ENCODE measurements at places on chromosomes 2 and 18.

DNA sequence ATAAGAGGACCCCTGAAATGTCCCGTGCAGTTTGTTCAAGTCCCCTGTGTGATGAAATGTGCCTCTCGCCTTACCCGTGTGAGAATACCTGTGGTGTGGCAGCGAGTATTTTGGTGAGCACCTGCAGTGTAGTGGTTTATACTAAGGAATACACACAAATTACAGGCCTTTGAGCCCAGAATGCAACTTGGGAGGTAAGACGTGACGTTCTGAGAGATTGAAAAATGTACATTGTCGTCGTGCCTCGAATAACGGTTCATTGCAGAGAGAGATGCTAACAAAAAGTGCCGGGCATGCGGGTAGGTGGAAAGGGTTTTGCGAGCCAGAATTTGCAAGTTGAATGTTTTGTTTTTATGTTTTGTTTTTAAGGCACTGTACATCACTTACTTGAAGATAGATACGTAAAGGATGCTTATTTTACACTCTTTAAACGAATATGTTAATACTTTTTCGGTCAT lies 867 bp downstream of the RBBP8 start:
- no peak for DNase-seq

DNA sequence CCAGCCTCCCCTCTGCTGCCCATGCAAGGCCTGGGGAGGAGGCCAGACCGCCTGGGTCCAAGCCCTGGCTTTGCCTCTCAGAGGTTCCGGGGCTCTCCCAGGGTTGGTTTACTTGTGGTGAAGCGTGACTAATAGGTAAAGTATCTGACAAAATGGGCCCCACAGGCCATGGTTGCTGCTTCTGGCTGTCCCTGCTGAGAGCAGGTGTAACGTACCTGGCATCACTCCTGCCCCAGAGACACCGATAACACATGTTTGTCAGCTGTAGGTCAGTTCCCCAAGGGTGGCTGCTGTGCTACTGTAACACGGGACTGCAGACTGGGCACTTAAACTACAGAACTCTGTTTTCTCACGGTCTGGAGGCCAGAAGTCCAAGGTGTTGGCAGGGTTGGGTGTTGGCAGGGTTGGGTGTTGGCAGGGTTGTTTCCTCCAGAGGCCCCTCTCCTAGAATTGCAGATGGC lies 34.1 kb downstream of the ODC1 start:
- no peak for DNase-seq

DNA sequence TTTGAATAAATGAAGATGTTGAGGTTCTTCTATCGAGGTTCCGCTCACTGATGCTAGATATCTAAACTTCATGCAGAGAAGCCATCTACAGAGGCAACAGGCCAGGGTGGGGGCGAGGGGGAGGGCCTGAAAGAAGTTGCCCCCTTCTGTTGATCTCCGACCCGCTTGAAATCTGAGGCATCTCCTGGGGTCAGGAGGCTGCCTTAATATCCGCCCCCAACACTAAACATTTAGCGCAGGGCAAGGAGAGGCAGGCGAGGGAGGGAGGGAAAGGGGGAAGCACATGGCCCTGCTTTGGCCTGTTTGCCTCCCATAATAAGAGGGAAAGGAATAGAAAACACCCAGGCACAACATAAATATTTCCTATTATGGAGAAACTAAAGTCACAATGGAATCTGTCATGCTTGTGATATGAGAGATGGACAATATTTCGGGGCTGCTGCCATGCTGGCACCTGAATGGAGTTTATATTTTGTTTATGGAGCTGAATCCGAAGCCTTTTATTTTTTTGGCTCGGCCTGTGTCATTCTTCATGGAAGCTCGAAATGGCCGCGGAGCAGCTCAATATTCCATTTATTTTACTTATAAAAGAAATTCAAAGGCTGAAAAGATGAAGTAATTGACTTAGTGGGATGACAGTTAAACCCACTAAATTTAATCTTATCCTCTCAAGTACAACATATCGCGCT lies 221.1 kb downstream of the INSIG2 start:
- no peak for DNase-seq

GRCh38 chr2:195428673-195429072 lies 228.4 kb upstream of the SLC39A10 start:
- DNase-seq = no peak

- DNase-seq = no peak
These were observed 78.4 kb downstream of the ARHGEF4 start for GRCh38 chr2:130915149-130915548.

GRCh38 chr2:164252568-164253287 lies 368.6 kb downstream of the GRB14 start:
- no peak for DNase-seq

- no peak for DNase-seq
These were observed 86.1 kb downstream of the SLC4A10 start for GRCh38 chr2:161710131-161710915.

GRCh38 chr18:62452280-62452831 lies 70.5 kb upstream of the ZCCHC2 start:
- no peak for DNase-seq

DNA sequence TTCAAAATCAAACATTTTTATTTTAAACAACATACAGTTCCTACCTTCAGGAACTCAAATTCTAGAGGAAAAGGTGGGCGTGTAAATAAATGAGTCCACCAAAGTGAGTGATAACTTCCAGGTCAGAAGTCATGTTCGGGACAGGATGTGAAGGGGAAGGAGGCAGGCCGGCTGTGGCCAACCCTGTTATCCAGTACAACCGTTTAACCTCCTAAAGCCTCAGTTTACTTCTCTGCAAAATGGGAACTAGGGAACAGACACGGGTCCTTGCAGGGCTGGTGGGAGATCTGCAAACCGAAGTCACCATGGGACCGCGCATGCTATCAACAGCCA lies 373 bp downstream of the EIPR1 start:
- DNase-seq = no peak

GRCh38 chr2:10383960-10384734 lies 64.0 kb downstream of the ODC1 start:
- DNase-seq = no peak

- no peak for DNase-seq
These were observed 120.1 kb downstream of the ACTR3 start for GRCh38 chr2:114010001-114010400.

DNA sequence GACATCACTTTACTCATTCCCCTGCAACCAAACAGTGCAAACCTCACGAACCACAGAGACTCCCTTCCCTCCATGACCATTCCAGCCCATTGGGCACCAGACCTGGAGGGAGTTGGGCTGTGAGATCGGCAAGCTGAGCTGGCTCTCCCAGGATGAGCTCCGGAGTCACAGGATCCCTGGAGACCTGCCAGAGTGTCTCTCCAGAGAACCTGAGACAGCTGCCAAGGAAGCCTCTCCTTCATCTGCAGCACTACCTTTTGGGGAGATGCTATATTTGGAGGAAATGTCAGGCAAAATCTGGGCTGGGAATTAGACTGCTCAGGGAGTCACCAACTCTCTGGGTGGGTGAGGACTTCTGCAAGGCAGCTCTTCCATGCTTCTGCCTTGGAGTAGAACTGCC lies 417.4 kb downstream of the TNS1 start:
- DNase-seq = no peak

GRCh38 chr18:44548291-44549221 lies 132.1 kb upstream of the SETBP1 start:
- no peak for DNase-seq

DNA sequence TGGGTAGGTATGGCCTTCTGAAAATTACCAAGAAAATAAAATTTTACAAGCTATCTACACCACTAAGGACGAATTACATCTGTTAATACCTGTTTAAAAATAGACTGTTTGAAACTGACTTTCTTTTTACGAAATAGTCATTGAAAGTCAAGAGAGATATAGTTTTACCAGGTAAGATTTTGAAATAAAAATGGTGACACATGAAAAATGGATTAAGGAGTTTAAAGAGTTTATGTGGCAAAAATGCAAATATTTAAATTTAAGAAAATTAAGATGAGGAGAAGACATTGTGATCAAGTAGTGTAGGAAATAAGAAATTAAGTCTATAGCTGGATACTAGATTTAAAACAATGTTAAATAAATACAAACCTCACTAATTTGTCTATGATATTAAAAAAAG lies 271.5 kb downstream of the TRIB2 start:
- no peak for DNase-seq

DNA sequence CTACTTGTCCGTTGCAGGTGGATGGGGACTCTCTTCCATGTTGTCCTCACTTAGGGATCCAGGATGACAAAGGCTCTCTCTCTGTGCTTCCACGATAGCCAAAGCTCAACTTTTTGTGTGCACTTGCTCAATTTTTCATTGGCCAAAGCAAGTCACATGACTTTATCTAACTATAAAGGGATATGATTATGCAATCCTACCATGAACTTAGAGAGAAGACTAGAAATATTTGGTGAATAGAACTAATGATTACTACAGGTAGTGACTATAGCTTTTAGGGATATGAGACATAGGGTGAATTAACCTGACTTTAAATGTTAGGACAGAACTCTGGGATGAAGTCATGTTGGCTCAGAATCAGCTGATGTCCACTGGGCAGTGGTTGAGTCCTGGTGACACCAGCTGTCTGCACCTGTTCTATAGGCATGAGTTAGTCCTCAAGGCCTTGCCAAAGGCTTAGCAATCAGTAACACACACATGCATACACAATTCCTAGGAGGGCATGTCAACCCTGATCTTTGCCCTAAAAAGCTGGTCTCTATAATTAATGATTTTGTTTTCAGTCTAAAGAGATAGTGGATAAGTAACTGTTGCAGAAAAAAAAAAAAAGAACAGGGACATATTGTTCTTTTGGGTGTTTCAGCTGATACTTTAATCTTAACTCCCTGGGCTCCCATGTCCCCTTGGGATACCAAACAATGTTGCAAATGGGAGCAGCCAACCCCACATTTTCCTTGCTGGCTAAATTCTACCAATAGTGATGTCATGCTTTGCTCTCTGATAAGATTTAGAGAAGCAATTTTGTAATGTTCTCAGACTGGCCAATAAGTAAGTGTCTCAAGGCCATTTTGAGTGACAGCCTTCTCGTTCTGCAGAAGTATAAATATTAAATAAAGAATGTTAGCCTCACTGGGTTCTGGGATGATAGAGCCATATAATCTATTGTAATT lies 12.5 kb upstream of the HK2 start:
- no peak for DNase-seq

- no peak for DNase-seq
These were observed 8.5 kb downstream of the CIAO1 start for GRCh38 chr2:96274355-96275056.

DNA sequence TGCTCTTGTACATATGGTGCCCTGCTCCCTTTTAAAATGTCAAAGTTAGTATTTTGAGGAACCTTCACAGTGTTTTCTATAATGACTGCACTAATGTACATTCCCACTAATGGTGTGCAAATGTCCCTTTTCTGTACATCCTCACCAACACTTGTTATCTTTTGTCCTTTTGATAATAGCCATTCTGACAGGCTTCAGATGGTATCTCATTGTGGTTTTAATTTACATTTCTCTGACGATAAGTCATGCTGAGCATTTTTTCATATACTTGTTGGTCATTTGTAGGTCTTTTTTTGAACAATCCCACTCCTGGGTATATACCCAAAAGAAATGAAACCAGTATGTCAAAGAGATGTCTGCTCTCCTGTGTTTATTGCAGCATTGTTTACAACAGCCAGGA lies 268.3 kb downstream of the FBXO15 start:
- no peak for DNase-seq

DNA sequence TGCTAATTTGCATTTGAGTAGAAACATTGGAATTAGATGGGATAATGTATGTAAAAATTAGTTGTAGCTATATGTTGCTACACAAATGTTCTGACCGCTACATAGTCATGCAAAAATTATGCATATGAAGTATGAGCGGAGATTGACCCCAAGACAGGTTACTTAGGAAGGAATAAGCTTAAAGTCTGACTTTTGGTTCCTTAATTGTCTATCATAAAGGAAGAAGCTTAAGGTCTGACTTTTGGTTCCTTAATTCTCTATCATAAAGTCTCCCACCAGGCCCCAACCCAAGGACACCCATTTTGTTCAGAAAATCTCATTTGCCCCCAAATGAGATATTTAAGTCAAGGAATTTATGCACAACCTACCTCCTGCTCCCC lies 106.5 kb downstream of the EVA1A start:
- no peak for DNase-seq

DNA sequence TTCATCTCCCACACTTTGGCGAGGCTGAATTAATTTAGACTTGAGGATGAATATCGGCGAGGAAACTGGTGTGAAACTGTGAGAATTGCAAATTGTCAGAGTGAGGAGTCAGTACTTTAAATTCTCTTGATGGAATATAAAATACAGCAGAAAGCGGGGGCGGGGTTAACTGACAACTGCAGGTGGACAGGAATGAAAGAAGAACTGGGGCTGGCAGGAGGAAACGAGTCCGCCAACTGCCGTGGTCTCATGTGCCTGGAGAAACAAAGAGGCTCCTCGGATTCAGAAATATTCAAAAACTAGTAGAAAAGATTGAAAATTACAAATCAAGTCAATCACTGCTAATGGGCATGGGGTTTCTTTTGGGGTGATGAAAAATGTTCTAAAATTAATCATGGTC lies 44.3 kb downstream of the MOGAT1 start:
- no peak for DNase-seq

GRCh38 chr2:234427081-234428061 lies 69.5 kb downstream of the ARL4C start:
- DNase-seq = no peak

DNA sequence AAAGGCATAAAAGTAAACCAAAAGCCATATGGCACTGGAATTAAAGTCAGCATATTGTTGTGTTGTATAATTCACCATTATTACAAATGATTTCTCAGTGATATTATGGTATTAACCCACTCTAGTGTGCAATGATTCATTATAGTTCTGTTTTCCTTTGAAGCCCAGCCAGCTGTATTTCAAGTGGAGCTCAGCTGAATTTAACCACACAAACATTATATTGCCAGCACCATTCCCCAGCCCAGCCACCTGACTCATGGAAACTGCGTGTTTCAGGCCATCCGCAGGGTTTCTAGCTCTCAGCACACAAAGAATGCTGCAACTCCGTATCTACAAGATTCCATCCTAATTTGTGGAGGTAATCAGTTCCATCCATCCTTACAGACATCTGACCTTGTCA lies 166.8 kb upstream of the CHAC2 start:
- no peak for DNase-seq

DNA sequence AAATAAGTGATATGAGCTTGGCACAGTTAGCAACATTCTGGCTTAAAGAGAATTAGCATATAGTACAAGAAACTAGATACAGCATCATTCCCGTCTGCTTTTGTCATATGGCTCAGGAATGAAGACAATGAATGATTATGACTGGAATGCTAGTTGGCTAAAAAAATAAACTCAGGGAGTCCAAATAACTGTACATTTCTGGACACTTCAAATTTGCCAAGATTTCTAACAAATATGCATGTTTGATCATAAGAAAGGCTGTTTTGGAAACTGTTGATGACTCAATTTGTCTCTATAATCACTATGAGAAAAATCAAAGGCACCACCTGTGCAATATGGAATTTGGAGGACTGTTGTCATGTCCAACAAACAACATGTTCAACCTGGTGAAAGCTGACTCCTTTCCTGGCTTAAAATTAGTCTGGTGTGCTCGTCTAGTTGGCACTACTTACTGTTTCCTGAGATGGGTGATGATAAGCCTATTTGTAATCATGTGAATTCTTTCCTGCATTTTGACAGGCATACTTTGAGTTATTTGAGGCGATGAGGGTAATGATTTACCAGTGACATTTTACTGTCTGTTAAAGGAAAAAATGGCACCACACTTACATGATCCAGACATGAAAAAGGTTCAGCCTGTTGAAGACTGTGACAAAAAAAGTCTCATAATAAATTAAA lies 133.9 kb upstream of the CDH20 start:
- no peak for DNase-seq

All from T-helper 22 cell (primary cell).